Umbilical cord (tissue), 2 donors: ENCODE measurements at places on chromosomes 12 and 14. TPM values are rescaled to one million over a fixed set of nuclear protein-coding genes. Genes with fewer than 3 reads are reported as not detected.

DNA sequence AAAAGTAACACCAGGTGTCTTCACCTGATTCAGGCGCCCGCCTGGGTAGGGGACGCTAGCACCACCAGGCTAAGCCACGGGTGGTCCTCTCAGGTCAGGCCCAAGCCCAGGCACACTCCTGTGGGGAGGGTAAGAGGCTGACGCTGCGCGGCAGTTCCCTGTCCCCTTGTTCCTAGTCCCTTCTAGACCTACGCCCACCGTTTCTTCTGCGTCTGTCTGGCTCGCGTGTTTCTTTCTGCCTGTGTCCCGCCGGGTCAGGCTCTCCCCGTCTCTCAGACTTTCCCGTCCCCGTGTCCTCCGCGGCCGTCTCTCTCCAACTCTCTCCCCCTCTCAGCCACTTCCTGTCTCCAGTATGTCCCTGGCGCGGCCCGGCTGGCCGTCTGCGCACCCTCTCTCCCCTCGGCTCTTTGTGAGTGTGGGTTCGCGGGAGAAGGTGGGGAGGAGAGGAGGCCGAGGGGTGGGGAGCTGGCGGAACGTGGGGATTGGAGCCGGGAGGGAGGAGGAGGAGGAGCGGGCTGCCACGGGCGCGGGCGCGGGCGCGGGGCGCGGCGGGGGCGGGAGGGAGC lies 3.1 kb upstream of the TNS2 start:
- peak; percentile 90 for DNase-seq

DNA sequence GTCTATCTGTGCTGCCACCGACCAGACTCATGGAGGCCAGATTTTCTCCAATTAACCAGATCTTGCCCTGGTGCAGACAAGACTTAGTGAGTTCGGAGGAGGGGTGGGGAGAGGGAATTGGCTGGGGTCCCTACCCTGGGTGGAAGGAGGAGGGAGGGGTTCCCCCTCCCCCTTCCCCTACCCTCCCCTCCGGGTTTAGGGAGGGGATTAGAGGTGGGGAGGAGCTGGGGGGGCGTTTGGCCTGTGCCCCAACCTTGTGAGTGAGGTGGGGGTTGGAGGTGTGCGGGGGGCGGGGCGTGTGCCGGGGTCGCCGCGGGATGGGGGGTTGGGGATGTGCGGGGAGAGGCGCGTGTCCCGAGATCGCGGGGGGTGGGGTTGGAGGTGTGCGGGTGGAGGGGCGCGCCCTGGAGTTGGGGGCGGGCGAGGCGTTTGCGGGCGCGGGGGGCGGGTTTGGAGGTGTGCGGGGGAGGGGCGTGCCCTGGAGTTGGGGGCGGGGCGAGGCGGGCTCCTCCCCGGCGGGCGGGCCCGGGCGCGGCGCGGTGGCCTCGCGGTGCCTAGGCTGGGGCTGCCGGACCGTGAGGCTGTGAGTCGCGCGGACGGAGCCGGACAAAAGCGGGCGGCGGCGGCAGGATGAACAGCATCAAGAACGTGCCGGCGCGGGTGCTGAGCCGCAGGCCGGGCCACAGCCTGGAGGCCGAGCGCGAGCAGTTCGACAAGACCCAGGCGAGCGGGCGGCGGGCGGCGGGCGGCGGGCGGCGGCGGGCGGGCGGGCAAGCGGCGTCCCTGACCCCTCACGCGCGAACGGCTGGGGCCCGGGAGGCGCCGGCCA lies at the start of gene HIP1R:
Gene HIP1R, plus strand, starts transcription at position 537 of the 829 bp plus-strand sequence. Its CDS starts 94 bp downstream, at position 631.
- DNase-seq, result peak; percentile 23

- DNase-seq, result no peak
Measured at GRCh38 chr14:20698934-20699333, 10.4 kb downstream of the ANG start.

- no peak for DNase-seq
Measured at GRCh38 chr14:29629839-29630238, 297.8 kb downstream of the PRKD1 start.

GRCh38 chr12:42507565-42507964 lies 82.0 kb downstream of the PRICKLE1 start:
- no peak for DNase-seq

The KERA gene
- total RNA-seq, result 3.1 TPM

GRCh38 chr12:104105461-104105860 lies 32.5 kb downstream of the NFYB start:
- DNase-seq, result no peak

The KLRB1 gene
- not detected for total RNA-seq
